Activated CD8-positive, alpha-beta T cell treated with anti-CD3 and anti-CD28 coated beads for 36 hours (primary cell): ENCODE measurements at places on chromosomes 13 and 19. TPM values are rescaled to one million over a fixed set of nuclear protein-coding genes. Genes with fewer than 3 reads are reported as not detected.

DNA sequence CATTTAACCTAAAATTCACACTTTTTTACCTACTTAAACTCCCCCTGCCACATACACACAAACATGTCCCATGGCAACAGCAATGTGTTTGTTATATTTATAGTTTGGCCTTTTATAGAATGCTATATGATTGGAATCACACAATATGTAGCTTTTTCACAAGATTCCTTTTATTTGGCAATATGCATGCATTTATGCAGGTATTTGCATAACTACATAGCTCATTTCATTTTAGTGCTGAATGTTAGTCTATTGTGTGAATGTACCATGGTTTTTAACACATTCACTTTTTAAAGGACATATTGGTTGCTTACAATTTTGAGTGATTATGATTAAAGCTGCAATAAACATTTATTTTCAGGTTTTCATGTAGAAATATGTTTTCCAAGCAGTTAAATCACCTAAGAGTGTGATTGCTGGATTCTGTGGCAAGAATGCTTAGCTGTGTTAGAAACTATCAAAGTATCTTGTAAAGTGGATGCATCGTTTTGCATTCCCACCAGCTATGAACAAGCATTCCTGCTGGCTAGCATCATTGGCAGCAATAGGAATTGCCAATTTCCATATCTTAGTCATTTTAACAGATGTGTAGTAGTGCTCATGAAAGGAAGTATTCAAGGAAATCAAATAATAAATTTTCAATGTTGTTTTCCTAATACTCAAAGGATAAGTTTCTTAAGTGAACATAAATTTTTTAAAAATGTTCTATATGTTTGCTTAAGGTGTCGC is 557.0 kb downstream of the SLITRK1 start:
- H3K27ac ChIP-seq, result no peak overlapping the region
- DNase-seq, result no peak
- H3K36me3 ChIP-seq, result no peaks in the 10 kb centered on the region

GRCh38 chr13:107376341-107377125 is 808.6 kb upstream of the ARGLU1 start:
- H3K4me1 ChIP-seq, result no peaks in the 10 kb centered on the region
- H3K36me3 ChIP-seq, result no peaks in the 10 kb centered on the region
- no peaks in the 10 kb centered on the region for H3K27me3 ChIP-seq
- H3K4me3 ChIP-seq, result no peak overlapping the region

DNA sequence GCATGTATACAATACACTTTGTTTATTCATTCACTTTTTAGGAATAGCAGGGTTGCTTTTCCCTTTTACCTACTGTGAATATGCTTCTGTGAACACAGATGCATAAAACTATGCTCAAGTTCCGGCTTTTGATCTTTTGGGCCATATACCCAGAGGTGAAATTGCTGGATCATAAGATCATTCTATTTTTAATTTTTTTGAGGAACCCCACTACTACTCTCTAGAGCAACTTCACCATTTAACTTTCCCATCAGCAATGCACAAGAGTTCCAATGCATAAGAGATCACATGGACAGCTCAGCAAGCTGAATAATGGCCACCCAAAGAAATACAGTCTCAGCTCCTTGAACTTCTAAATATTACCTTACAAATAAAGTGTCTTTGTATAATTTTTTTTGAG is 17.0 kb upstream of the SIGLEC10 start:
- no peaks in the 10 kb centered on the region for H3K36me3 ChIP-seq
- peaks cover 13% of the 10 kb centered on the region for H3K4me1 ChIP-seq

DNA sequence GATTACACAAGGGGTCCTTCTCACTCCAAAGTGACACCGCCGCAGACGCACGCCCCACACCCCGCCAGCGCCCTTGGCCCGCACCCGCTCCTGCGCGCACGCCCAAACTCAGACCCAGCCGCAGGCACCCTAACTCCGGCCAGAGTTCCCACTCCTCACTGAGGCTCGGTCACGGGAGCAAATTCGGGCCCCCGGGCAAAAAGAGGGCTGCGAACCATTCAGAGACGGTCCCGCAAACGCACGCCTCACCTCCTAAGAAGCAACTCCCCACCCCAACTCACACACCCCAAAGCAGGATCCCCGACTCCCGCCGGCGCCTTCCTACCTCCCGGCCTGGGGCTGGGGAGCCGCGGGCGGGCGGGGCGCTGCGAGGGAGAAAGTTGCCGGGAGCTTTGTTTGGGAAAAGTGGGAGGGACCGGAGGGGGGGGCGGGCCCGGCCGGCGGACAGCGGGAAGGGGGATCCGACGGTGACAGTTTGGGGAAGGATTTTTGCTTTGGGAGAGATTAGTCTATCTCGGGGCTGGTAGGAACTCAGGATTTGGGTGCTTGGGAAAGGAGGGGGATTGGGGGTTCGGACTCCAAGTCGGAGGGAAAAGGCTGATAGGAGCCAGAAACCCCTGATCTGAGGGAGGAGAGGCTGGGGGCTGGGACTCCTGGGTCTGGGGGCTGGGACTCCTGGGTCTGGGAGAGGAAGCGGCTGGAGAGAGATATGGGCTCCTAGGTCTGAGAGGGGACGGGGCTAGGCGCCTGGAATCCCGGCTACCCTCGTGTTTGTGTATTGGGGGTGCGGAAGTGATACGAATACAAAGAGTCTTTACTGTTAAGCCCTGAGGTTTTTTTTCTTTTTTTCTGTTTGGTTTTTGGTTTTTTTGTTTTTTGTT is at the start of gene TEAD2:
Gene TEAD2, minus strand, starts transcription at position 369 of the 881 bp plus-strand sequence. CDS start 2,341 bp downstream, outside the sequence.
- DNase-seq, result peak; percentile 12
- H3K36me3 ChIP-seq, result no peaks in the 10 kb centered on the region
- H3K27me3 ChIP-seq, result peaks cover 28% of the 10 kb centered on the region
- H3K4me1 ChIP-seq, result peaks cover 8% of the 10 kb centered on the region
- H3K4me3 ChIP-seq, result peak within 1 kb of the TSS; percentile 9

DNA sequence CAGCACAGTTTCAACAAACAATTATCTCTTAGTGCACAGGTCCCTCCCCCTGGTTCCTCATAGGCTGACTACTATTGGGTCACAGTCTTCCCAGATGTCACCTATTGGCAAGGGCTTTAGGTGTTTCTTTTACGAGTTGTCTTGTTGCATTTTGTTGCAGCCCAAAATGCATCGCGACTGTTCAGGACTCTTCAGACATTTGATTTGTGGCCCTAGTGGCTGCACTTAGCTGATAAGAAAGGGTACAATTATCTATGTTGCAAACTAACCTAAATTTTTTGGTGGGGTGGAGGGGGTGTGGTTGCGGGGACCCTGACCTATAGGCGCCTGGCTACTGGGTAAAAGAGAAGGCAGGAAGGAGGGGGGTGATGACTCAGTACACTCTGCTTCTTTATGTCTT is 29.1 kb upstream of the ZNF714 start:
- DNase-seq, result no peak
- H3K4me3 ChIP-seq, result no peak overlapping the region
- no peak overlapping the region for H3K27ac ChIP-seq
- no peaks in the 10 kb centered on the region for H3K4me1 ChIP-seq
- peaks cover 69% of the 10 kb centered on the region for H3K36me3 ChIP-seq

DNA sequence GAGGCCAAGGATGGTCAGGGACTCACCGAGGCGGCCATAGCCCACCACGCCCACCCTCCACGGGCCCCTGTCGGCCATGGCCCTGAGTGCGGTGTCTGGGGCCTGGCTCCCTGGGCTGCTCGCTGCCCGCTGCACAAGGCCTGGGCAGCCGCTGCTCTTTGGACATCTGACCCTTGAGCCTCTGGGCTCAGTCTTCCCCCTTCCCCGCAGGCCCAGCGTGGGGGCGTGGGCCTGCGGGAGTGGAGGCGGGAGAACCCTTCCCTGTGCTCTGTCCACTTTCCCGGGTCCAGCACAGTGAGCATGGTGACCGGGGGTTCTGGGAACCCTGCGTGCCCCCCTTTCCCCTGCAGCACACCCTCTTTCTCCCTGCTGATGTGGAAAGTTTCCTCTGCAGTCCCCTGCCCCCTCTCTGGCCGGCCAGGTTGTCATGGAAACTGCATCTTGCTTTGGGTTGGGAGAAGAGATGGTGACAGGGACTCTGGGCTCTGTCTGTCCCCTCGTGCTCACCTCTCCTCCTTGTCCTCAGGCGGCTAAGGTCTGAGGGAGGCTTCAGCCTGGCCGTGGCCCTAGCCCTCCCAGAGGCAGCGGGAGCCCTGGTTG is at the start of gene ASPDH:
Gene ASPDH, minus strand, starts transcription at position 168 of the 600 bp plus-strand sequence. Its CDS starts 90 bp downstream, at position 78.
- no peak within 1 kb of the TSS for H3K27ac ChIP-seq
- H3K36me3 ChIP-seq, result no peaks in the 10 kb centered on the region
- peaks cover 13% of the 10 kb centered on the region for H3K4me1 ChIP-seq
- H3K27me3 ChIP-seq, result peaks cover 5% of the 10 kb centered on the region
- no peak for DNase-seq

DNA sequence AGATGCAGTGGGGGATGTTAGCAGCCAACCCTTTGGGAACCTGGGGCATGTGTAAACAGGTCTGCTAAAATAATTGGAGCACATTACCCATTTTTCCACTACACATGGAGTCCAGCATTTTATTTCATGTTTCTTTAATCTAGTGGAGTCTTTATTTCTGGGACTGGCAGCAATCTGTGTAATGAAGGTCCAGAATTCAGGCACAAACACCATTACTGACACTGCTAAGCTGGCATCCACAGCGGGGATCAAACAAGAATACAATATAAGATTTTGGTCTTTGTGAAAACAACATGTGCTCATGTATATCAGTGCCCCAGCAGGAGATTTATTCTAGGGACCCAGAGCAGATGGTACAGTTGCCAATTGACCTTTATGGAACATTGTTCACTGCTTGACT is 1587.0 kb upstream of the PRR20A start:
- H3K4me3 ChIP-seq, result no peak overlapping the region
- no peak overlapping the region for H3K27ac ChIP-seq
- H3K4me1 ChIP-seq, result no peaks in the 10 kb centered on the region
- no peaks in the 10 kb centered on the region for H3K27me3 ChIP-seq

The CYP4F2 gene
- not detected for total RNA-seq
